T1000 (cell line): ENCODE measurements at places on chromosomes 13 and 19.

- no peak for DNase-seq
Observed at GRCh38 chr13:101757446-101758039, 305.1 kb downstream of the ITGBL1 start.

- DNase-seq = no peak
Observed at GRCh38 chr19:13189600-13189999, 39.4 kb downstream of the IER2 start.

DNA sequence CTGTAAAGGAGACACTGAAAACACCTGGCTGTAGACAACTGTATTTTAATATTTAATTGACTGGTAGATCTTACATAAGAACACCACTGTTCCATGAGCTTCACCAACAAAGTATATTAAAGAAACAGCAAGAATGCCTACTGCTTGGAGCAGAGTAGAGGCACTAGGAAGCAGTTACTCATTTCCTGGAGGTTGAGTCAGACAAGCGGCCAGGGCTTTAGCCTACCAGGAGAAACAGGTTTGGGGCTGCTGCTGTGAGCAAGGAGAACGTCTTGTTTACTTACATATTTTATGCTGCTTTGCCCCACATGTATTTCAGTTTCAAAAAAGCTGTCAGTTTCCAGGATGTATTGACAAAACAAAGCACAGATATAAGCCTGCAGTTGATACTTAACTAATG is 33.4 kb downstream of the ALG5 start:
- no peak for DNase-seq

DNA sequence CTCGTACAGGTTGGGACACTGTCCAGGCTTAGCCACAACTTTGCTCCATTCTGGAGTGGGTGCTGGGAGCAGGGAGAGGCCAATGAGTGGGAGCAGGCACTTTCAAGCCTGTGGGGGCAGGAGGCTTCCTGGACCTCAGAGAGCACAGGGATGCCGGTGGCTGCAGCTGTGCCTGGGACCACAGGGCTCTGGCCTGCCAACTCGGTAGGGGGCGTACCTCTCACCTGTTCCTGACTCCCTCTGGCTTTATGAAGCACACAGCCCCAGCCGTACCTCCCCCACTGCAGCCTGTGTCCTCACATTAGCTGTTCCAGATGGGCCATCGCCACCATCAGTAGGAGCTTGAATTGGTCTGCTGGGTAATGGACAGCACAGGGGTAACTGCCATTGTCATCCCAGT is 278.7 kb upstream of the KLHL1 start:
- no peak for DNase-seq

DNA sequence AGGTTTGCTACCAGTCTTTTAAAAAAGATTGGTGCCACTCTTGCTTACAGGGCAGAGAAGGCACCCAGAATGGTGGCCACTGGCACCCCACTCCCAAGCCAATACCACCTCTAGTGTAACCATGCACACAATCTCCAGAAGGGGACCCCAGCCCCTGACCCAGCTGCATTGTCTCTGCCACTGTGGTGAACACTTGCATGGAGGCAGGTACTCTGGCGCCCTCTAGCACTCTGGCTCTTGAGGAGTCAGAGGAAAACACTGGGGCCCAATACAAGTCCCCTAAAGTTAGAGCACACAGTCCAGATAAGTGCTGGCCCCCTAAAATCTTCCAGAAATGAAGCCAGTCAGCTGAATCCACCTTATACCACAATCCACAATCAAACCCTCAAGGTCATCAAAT is 6.0 kb downstream of the ERVV-1 start:
- no peak for DNase-seq

- no peak for DNase-seq
Observed at GRCh38 chr19:41363371-41363752, 587 bp downstream of the B9D2 start.

GRCh38 chr19:42155796-42156195 is 23.6 kb upstream of the POU2F2 start:
- DNase-seq = no peak

GRCh38 chr13:76833441-76833954 is 52.7 kb downstream of the KCTD12 start:
- no peak for DNase-seq

DNA sequence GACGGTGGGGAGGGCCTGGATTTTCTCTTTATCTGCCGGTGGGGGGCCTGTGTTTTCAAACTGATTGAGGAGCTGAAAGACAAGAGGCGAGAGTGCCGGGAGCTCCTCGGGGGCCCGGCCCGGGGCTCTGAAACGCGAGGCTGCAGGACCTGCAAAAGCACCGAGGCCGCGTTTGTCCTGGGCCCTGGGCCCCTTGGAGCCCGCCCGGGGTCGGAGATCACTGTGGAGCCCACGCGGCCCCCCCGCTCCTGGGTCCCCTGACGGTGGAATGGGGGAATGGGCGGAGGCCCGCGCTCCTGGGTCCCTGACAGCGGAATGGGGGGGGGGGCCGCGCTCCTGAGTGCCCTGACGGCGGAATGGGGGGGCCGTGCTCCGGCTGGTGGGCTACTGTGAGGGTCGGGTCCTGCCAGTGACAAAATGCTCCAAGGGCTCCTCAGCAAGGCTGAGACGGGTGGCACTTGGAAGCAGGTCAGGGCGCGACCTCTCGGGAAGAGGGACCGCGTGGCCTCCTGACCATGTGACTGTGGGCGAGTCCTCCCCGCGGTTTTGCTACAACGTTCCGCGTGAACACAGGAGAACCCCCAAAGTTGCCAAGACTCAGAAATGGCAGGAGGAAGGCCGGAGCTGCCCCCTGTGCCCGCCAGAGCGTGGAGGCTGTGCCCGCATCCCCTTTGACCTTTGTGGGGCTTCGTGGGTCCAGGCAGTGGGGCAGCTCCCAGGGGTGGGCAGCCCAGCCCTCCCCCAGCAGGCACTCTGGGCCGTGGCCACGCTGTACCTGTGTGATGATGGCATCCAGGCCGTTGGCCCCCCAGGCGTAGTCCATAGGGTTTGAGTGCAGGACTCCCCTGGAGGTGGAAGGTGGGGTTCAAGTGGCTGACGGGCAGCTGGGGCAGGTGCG is 9.5 kb downstream of the FGF22 start:
- no peak for DNase-seq

GRCh38 chr19:33771384-33772101 is 25.1 kb upstream of the KCTD15 start:
- no peak for DNase-seq

DNA sequence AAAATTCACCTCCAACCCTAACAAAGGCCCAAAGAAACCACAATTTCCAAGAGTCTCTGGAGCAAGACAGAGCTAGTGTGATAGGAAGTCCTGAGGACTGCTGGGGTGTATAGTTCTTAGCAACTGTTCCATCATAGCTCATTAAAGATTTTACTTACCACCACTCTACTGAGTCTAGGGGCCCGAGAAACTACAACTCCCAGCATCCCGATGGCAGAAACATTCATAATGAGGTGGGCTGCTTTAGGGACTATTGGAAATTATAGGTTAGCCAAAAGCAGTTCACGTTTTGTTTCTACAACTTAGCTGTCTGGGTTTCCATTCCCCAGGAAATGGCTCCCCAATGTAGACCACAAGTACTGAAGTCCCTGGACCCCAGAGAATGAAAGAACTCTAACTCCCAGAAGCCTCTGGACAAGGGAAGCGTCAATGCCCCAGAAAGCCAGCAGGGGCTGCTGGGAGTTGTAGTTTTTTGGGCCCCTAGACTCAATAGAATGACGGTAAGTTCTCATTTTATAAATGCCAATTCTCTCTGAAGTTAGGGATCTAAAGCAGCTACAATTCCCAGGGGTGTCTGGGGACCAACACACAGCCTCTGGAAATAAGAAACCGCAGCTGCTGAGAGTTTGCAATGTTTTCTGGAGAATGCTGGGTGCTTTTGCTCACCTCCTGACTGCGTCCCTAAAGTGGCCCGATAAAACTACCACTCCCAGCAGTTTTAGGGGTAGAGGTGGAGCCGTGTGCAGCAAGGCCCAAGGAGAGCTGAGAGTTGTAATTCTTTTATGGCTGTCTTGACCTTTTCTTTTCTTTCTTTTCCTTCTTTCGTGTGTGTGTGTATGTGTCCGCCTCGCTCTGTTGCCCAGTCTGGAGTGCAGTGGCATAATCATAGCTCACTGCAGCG is 11.1 kb downstream of the FTL start:
- DNase-seq = no peak

DNA sequence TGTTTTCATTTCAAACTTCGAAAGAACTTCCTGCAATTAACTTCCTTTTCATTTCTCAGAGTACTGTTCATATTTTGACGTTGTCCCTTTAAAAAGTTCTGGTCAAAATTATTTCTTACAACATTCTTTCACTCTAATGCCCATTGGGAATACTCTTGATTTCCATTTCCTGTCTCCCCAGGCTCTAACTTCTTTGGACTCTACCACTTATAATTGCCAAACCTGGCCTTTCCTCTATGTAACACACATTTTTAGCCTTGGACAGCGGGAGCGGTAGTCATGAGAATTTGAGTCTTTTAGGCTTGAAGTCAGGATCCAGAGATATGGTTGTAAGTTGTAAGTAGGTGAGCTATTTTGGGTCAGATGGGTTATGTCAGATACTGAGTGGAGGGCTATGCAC is 163.5 kb upstream of the SPRY2 start:
- no peak for DNase-seq

DNA sequence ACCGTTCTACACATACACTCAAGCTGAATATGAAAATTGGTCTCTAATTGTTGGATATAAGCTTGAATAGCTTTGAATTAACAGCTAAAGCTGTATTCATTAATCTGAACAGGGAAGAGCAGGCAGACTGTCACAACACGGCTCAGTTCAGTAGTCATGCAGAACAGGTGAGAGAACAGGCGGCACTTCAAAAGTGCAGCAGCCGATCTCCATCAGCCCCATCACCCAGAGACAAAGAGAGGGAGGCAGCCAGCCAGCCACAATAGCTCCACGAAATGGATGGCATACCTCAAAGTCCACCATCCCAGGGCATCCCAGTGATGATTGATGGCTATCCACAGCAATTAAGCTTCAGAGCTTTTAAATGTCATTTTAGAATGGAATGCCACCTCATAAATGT is 419.2 kb downstream of the OLFM4 start:
- no peak for DNase-seq

GRCh38 chr13:51339952-51340732 is 651 bp downstream of the SERPINE3 start:
- DNase-seq = no peak

- no peak for DNase-seq
Observed at GRCh38 chr13:69391756-69392155, 715.9 kb upstream of the ATXN8OS start.

- no peak for DNase-seq
Observed at GRCh38 chr13:43880214-43880855, 631 bp downstream of the LACC1 start.

- no peak for DNase-seq
Observed at GRCh38 chr19:42274065-42274682, 5.1 kb downstream of the CIC start.

GRCh38 chr13:24664726-24665409 is 15.3 kb upstream of the ATP12A start:
- no peak for DNase-seq

DNA sequence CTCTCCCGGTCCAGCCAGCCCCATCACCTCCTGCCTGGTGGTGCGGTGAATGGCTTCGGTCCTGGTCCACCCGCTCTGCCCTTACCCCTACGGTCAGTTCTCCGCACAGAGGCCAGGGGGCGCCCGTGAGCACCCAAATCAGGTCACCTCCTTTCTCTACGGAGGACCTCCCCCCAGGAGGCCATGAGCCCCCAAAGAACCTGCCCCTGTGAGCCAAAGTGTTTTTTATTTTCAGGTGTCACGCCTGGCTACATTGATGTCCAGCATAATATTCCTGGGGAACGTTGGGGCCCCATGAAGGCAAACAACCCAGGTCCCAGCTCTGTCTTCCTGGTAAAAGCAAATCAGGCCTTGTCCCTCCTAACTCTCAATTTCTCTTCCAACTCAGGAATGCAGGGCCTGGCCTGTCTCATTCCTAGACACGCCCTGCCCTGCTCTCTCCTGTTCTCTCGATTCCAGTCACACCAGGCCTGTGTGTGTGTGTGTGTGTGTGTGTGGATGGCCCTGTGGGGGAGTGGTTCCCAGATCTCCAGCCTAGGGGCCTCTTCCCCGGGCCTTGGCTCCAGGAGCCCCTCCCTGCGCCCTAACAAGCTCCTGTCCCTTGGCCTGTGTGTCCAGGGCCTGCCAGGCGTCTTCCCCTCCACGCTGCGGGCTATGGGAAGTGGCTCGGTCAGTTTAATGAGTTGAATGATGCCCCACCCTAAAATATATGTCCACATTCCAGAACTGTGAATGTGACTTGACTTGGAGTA is 9.7 kb upstream of the GIPC1 start:
- peak; percentile 74 for DNase-seq

DNA sequence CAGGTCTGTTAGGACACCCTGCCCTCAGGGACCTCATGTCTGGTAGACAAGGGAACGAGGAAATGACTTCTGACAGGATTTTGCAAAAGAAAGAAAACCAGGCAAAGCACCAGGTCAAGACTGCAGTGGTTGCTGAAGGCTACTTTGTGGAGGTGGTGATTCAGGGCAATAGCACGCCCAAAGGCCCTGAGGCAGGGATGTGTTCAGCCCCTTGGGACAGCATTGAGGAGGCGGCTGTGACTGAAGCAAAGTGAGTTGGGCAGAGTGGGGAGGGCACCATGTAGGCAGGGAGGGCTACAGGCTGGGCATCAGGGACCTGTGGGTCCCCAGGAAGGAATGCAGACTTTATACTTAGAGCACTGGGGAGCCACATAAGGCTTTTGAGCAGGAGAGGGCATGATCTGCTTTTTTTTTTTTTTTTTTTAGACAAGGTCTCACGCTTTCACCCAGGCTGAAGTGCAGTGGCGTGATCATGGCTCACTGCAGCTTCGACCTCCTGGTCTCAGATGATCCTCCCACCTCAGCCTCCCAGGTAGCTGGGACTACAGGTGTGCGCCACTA is 10.8 kb upstream of the HOMER3 start:
- DNase-seq = peak; percentile 94

DNA sequence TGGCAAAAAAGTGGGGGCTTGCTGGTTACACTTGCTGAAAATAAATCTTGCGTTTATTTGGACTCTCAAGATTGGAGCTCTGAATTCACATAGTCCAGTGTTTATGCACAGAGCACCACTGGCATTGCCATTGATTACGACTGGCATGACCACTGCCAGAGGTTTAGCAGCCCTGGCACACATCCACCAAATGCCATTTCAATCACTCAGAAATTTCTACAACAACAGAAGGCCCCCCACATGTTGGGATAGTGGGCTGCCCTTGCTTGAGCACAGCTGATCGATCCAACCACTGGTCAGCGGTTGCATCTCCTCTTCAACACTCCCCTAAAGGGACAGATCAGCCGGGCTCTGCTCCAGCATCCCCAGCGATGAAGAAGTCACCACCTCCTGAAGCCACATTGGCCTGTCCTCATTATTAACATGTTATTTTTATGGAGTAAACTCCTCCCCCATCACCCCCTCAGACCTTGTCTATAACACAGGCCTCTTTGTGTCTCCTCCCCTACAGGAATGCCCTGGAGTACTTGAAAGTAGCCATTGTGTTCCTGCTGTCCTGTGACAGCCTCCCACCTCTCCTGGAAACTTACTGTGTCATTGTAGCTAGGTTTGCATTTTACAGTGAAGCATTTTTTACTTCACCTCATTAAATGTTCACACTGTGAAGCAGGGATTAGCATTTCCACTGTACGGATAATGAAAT is 51.3 kb downstream of the CDADC1 start:
- DNase-seq = no peak

- no peak for DNase-seq
Observed at GRCh38 chr13:66353664-66354063, 876.5 kb downstream of the PCDH9 start.
